ENCODE measurements at places on chromosomes 7 and 10.

- DNase-seq = no peak
Observed at GRCh38 chr7:156402255-156402654, 238.3 kb upstream of the RNF32 start.

- no peak for DNase-seq
Observed at GRCh38 chr10:112678581-112678980, 231.6 kb downstream of the VTI1A start.

GRCh38 chr7:106965108-106965507, 79.4 kb upstream of the PRKAR2B start:
- DNase-seq = no peak

- DNase-seq = peak; percentile 80
Observed at GRCh38 chr10:33055625-33056024, 97.6 kb upstream of the ITGB1 start.

DNA sequence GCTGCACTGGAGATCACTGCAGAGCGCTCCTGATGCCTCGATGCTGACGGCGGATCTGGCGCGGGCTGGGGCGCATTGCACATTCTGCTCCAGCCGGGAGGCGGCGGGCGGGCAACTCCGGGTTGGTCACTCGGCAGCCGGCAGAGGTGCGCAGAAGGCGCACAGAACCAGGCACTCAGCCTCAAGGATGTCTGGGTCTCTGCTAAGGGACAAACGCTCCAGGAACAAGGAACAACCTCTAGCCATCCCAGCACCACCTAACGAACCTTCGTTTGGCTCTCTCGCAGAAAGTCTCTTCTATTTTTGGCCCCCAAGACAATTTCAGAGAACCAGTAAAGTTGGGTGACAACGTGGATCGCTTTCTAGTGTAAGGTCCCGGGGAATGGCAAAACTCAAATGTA, 254.6 kb downstream of the OTUD1 start:
- DNase-seq = peak; percentile 6

DNA sequence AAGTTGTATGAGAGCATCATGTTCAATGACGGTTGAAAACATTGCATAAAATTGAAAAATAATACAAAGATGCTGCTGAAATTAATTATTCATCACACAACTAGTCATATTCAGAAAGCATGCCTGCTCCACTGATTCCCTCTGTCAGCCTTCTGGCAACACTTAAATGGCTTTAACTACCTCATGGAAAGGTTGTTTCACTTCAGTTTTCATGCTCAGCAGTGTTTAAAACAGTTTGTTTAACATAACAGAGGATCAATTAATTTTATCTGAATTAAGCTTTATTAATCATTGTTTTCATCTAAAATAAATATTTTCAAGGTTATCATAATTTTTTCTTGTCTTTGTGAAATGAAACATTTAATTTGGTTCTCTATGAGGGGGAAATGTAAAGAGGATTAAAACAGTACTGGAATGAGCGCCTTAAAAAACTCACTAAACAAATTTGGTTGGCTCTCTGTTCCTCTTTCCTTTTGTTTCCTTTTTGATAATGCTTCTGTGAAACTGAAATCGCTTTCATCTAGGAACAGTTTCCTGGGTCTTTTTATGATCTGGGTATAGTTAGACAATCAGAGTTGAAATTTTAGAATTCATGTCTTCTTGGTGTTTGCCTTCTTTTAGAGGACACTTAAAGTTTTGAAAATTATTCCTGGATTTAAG, 427.4 kb downstream of the SH2D4B start:
- DNase-seq = no peak

GRCh38 chr10:35792291-35792690, 150.2 kb upstream of the FZD8 start:
- DNase-seq = no peak

DNA sequence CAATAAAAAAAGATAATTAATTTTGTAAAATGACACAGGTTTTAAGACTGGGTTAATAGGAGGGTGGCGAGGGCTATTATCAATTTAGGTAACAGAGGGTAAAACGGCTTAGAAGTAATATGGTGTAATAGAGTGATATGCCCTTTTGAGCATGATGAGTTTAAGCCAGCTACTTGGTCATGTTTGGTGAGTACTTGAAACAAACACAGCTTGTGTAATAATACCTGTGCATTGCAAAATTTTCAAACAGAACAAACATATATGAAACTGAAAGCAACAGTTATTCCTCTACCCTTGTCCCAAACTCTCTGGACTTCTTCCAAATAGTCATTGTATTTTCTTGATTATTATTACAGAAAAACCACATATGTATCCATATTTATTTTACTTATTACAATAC, 241.7 kb downstream of the MAGI2 start:
- no peak for DNase-seq

GRCh38 chr7:128448751-128449302, 6.9 kb upstream of the HILPDA start:
- no peak for DNase-seq

DNA sequence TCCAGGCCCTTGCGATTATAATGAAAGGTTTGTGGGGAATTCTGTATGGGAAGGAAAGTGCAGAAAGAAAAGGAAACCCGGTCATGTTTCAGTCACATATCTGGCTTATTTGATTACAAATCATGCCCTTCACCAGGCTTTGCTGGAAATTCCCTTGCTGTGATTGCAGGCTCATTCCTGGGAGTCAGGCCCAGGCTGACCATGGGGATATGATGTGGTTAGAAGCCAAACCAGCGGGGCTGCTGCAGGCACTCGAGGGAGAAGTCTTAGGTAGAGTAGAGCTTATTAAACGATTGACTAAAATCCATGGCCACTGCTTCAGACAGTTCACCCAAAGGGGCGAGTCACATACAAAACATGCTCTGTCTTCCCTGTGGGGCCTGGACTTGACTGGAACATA, 16.2 kb downstream of the PKD1L1 start:
- DNase-seq = peak; percentile 57

DNA sequence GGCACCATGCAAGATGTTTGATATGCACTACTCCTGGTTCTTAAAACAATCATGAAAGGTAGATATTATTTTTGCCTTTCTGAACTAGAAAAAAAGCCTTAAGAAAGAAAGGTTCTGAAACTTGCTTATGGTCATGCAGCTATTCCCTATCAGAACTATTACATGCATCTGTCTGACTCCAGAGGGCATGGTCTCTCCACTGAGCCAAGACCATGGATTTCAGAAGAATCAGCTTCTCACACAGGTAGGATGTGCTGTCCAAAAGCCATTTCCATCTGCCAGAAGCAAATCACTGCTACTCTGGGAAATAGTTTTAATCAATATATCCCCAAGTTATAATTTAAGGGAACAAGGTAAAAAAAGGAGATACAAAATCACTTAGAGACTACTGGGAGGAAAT, 69.5 kb downstream of the STK17A start:
- no peak for DNase-seq

DNA sequence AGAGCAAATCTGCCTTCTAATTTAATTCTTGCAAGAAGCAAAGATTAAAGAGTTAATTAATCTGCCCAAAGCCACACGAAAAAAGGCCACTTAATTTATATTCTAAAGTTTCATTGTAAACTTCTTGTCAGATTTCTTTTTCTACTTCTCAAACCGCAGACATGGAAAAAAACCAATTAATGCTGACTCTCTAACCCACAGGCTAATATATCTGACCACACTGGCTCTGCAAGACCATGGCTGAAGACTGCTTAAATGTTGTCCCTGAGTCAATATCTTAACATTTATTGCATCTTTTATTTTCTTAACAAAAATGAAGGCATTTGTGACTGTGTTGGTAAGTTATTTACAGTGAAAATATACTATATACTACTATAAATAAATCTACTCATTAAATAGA, 234.0 kb upstream of the SP8 start:
- no peak for DNase-seq

GRCh38 chr7:88396295-88396947, 89.7 kb upstream of the STEAP4 start:
- DNase-seq = no peak

GRCh38 chr10:122454071-122454470, 382 bp upstream of the ARMS2 start:
- DNase-seq = no peak

GRCh38 chr7:142012825-142013511, 17.3 kb downstream of the MGAM start:
- DNase-seq = no peak

DNA sequence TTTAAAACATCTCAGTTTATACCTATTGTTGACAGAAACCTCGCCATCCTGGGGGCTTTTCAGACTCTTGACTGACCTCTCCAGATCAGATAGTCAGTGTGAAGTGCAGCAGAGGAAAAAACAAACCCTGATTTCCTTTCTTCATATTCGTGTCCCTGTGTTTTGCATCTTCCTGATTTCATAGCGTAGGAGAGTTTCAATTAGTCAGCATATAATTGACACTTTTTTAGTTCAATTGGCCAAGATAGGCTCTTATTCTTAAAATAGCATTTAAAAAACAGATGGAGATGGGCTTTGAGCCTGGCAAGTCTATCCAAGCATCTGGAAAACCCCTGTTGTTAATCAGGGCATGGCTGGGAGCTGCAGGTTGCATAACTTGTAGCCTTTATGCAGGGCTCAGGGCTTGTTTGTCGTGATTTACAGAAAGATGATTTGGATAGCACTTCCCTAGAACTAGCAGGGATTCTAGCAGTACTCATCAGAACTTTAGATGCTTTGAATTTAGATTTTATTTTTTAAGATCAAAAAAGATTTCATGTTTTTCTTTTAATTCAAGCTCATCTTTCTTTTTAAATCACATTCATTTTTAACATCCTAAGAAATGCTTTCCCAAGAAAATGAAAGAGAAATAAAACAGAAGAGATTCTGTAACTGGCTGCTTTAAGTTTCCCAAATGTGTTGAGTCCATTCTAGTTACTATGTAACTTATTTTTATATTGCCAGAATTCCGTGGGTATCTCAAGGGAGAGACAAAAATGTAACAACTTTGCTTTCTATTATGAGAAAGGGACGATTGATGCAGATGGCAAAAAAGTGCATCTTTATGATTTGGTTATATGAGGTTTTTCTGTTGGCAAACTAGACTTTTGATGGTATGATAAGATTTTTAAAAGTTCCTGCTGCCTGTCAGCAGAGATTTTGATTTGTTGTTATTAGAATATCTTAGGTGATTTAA, 270.8 kb upstream of the FZD8 start:
- peak; percentile 59 for DNase-seq

DNA sequence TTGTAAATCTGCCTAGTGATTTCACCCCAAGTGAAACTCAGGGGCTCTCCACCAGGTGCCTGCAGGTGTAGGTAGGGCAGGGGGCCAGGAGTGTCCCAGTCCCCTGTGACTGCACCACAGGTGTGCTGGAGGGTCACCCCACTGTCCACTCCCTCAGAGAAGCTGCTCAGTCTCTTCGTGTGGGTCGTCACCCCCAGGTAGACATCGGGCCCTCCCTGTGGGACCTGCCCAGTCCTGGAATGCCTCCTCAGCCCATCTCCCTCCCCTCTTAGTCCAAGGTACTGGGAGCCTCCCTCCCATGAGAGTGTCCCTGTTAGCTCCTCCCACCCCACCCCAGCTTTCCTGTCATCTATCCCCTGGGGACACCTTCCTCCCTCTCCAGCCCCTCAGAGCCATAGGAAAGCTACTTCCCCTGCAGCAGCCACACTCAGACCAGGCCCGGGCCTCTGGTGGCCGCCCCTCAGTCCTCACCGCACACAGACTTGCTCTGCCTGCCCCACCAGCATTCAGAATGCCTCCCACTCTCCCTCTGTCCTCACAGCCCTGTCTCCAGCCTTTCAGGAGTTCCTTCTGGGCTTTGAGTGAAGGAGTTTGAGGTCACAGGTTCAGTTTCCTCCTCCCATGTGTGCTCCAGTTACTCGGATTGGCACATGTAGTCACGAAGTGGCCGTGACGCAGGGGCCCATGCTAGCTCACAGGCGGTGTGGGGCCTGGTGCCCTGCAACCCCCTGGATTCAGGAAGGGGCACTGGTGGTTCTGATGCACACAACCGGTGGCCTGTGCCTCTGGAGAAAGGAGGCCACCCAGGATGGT, 5.1 kb downstream of the ALOX5 start:
- DNase-seq = no peak

DNA sequence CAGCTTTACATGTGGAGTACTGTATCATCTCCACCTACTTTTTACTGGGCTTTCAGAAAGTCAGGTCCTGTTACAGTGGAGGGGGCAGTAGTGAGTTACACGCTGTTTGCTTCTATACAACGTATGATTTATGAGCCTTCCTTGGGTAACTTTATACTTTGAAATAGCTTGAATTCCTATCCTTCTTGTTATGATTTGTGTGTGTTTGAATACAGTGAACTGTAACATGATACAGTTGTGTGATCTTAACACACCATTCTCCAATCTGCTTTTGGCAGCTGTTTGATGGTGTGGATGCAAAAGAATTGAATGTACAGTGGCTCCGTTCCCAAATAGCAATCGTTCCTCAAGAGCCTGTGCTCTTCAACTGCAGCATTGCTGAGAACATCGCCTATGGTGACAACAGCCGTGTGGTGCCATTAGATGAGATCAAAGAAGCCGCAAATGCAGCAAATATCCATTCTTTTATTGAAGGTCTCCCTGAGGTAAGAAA, 41.7 kb downstream of the SP8 start:
- DNase-seq = peak; percentile 9

DNA sequence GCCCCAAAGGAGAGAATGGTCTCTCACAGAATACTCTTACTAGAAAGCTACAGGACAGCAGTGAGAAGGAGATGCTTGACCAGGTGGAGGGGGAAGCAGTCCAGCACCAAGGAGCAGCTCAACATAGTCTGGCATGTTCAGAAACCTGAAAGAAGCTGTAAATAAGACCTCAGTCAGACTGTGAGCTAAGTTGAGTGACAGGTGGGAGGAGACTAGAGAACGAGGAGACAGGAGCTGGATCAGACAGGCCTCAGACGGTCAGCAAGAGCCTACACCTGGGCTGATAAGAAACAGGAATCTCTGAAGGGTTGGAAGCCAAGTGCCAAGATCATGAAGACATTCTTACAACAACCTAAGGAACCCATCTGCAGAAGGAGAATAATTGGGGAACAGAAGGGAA, 54.5 kb downstream of the ELMO1 start:
- no peak for DNase-seq

GRCh38 chr7:132152131-132152889, 424.0 kb downstream of the PLXNA4 start:
- no peak for DNase-seq

DNA sequence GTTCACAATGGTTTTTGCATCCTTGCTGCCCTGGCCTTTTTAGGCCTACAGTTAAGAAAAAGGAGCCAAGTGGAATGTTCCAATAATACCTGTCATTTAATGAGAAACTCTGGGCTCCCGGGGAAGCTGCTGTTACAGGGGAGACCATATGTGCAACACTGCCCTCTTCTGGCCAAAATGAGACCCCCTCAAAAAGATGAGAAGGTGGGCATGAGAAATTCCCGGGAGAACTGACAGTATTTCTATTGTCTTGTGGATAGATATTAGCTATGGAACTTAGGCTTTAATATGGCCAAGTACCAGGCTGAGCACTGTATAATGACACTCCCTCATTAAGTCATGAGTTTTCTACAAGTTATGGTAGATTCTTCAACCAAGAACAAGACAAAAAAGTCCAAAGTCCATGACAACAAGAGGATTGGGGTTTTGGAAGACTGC, 99.4 kb downstream of the CCDC3 start:
- DNase-seq = peak; percentile 61

DNA sequence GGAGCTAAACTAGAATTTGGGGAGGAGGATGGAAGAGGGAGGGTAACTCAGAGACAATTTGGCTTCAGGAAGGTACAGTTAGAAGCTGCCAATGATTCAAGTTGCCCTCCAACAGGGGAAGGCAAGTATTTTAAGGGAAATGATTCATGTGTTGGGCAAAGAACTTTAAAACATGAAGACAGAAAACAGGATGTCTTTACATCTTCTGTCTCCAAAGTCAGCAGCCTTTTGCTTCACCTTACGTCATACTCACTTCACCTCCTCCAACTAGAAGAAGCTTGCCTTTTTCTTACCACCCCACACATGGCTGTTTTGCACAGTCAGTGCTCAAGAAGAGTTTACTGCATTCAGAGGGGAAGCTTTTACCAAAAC, 36.1 kb downstream of the PPP1R3C start:
- DNase-seq = peak; percentile 86
